ENCODE measurements at places on chromosomes 5 and 9. TPM values are rescaled to one million over a fixed set of nuclear protein-coding genes. Genes with fewer than 3 reads are reported as not detected.

The ZCCHC7 gene
- total RNA-seq: 25.6 TPM

GRCh38 chr5:131186561-131187256 is 16.0 kb downstream of the LYRM7 start:
- DNase-seq: no peak
- no peaks in the 10 kb centered on the region for H3K27me3 ChIP-seq
- no peak overlapping the region for H3K27ac ChIP-seq
- no peaks in the 10 kb centered on the region for H3K4me1 ChIP-seq
- H3K36me3 ChIP-seq: peaks cover 4% of the 10 kb centered on the region

DNA sequence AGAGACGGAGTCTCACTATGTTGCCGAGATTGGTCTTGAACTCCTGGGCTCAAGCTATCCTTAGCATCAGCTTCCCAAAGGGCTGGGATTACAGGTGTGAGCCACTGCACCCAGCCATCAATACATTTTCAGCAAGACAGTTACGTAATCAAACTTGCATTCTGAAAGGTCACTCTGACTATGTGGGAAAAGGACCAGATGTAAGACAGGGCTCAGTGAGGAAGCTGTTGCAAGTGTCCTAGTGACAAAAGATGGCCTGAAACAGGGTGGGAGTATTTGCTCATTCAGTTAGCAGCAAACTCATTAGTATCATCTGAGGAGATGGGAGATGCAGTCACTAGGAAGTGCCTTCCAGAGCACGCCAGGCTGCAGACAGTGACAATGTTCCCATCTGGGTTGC is 16.9 kb downstream of the MED27 start:
- H3K4me1 ChIP-seq: no peaks in the 10 kb centered on the region
- peaks cover under 1% of the 10 kb centered on the region for H3K36me3 ChIP-seq
- H3K4me3 ChIP-seq: no peak overlapping the region

GRCh38 chr5:87340716-87341115 is 72.0 kb downstream of the CCNH start:
- no peak overlapping the region for H3K4me3 ChIP-seq
- no peak for DNase-seq

DNA sequence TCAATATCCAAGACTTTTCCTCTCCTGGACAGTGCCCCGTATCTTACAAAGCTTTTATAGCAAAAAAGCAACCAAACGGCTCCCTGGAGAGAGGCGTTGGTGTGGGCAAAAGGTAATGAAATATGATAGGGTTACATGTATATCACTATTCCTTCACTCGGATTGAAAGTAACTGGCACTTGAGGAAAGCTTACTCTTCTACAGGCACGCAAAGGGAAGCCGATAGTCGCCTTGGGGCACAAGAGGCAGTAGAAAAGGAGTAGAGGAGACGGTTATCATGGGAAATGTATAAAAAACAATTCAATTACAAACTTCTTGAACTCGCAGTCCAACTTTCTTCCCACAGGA is 1.1 kb downstream of the DIAPH1 start:
- peaks cover 51% of the 10 kb centered on the region for H3K4me1 ChIP-seq
- peak overlapping the region; percentile 98 for H3K4me3 ChIP-seq
- H3K27me3 ChIP-seq: no peaks in the 10 kb centered on the region
- H3K36me3 ChIP-seq: peaks cover 19% of the 10 kb centered on the region
- H3K27ac ChIP-seq: peak overlapping the region; percentile 82
